ENCODE measurements at places on chromosomes 7 and 10.

GRCh38 chr7:46432708-46433107 is 511.6 kb upstream of the IGFBP3 start:
- peak; percentile 91 for DNase-seq

GRCh38 chr10:95445837-95446486 is 115.2 kb downstream of the SORBS1 start:
- DNase-seq = peak; percentile 51

GRCh38 chr7:30562498-30562897 is 32.2 kb upstream of the GARS1 start:
- DNase-seq = no peak

DNA sequence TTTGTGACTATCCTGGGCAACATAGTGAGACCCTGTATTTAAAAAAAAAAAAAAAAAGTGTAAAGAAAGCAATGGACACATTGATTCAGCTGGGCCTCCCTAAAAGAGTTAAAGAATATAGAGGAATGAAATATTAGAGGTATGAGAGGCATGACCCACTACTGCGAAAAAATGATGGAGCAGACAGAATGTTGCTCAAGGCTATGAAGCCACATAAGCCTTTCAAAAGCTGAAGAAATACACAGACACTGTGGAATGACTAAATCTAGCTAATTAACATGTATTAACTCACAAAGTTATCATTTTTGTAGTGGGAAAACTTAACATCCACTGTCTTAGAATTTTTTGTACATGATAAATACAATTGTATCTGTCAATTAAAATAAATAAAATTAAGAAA is 107.3 kb downstream of the HGF start:
- DNase-seq = peak; percentile 35

DNA sequence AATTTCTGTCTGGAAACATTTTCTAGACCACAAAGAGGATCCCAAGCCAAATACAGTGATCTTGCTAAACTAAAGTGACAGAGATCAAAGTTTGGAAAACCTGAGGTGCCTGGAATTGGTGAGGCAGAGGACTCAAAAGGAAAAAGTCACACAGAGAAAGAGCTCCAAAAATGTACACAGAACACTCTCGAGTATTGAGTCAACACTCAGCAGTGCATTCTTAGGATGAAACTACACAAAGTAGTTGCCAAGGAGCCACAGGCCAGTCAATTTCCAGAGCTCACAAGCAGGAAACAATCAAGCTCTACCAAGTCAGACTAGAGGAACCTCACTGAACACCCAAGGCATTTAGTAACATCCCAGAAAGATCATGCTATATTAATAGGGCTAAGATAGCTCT is 61.3 kb downstream of the MICU1 start:
- no peak for DNase-seq

Data from NCI-H226 (cell line).